HTR-8/SVneo (cell line): ENCODE measurements at places on chromosomes 3 and 15.

DNA sequence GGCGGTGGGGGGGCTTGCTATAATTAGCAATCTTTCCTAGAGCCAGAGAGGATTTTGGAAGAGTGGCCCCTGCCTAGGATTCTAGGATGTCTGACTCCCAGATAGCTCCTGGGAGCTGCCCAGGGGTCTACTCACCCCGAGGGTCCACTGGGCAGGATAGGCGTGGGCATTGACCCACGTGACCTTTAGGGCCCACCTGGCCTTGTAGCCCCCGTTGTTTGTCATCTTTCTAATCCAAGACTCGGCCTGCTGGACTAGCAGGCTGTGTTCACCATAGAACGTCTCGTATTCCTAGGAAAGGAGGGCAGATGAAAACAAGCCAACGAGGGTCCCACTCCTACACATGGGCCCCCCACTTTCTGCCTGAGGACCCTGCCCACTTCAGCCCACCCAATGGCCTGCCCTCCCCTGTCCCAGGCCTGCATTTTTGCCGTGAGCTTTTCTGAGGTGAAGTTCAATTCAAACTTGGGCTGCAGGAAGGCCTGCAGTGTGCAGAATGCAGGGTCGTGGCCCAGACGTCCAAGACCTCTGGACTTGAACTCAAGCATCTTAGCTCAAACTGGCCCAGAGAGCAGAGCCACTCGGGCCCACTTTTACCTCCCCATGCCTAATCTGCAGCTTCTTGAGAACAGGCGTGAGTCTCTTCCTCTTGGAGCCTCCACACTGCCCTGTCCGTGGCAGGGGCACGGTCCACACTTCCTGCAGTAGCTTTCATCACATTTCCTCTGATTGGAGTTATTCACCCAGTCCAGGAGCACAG is 41.5 kb downstream of the MUC4 start:
- no peak for DNase-seq

DNA sequence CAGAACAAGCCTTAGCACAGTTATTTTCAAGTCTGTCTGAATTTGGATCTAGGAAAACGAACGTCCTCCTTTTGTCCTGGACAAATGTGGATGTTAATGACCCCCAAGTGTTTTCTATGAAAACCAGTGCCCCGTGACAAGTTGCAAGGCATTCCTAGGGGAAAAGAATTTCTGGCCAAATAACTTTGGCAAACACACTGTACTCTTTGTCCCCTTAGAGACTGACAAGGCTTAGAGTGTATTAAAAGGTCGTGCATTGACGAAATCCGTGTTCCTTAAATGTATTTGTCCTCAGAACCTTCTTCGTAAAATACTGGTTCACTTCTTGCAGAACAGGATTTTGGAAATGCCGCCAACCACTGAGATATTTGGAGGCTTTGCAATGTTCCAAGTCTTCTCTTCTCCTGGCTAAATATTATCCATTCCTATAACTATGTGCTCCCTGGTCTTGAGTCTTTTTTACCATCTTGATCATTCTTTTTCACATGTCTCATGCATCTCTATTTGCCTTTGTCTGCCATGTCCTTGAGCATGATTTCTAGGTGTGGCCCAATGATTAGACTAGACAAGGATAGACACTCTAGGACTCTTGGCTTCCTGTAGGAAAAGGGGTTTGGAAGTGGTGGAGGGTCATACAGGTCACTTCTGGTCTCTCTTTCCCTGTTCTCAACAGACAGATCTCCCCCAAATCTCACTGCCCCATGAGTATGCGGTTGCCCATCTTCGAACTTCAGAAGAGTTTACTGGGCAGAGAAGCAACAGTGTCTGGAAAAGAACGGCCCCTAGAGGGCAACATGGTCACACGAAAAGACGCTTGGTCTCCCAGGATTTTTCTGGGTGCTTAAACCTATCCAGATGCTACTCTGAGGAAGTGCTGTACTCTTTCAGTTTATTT is 117.5 kb downstream of the EDEM1 start:
- DNase-seq, result peak; percentile 21

DNA sequence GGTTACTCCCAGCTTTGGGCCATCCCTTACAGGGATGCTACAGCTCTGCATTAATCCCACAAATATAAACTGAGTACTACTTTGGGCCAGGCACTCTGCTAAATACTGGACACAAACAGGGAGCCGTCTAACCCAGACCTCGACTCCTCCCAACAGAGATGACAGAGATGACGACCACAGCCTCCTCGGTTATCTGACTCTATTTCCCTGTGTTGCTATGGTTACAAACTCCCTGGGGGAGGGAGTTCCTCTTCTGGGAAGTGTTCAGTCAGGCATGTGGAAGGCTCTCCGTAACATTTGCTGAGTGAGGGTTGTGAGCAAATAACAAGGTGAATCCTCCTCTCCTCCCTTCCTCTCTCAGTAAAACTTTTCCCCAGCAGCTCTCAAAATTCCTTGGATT is 6.7 kb upstream of the CMTM7 start:
- DNase-seq, result no peak

DNA sequence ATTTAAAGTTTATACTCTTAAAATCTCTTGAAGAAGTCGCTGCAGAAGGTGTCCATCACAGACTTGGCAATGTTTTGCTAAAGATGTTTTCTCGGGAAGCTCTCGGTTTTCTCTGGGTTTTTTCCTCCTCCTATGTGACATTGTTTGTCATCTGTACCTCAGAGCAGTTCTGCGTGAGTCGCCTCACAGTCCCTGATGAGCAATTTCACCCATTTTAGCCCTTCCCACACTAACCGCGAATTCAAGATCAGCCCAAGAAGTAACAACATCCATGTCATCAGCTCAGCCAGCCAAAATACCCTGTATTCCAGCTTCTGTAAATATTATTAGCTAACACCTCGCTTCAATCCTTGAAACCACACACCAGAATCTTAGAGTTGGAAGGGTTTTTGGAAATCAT is 224.3 kb upstream of the SETMAR start:
- no peak for DNase-seq

GRCh38 chr3:10783360-10784351 is 32.4 kb upstream of the SLC6A11 start:
- no peak for DNase-seq

DNA sequence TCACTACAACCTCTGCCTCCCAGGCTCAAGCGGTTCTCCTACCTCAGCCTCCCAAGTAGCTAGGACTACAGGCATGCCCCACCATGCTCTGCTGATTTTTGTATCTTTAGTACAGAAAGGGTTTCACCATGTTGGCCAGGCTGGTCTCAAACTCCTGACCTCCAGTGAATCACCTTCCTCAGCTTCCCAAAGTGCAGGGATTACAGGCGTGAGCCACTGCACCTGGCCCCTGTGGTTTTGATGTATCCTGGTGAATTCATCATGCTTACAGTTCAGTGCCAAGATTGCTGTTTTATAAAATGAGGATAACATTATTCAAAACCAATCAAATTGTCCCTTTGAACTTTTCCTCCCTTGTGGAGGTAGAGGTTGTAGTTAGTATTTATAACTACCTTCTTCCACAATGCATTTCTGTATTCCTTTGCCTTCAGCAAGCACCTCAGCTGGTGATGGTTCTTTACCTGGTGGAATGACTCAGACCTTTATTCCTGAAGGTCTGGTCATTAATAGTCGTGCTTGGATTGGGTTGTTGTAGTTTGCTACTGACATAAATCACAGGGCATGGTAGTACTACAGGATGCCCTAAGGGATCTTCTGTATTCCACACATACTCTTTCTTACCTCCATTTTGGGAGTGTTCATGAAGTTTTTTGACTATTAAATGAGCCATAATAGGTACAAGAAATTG is 76.9 kb downstream of the UBP1 start:
- DNase-seq, result no peak

DNA sequence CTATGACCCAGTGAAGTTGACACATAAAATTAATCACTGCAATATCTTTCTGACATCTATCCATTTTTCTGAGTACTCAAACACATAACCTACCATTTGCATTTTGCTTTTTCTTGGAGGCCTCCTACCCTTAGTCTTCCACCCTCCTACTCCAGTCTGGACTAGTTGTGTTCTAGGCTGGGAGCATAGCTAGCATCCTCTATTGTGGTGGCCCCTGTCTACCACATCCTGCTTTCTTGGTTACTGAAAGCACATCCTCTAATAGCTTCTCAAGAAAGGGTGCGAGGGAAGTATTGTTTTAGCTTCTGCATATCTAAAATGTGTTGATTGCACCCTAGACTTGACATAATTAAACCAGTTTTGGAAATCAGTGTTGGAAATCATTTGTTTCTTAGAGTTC is 176.5 kb downstream of the THSD4 start:
- DNase-seq, result no peak

DNA sequence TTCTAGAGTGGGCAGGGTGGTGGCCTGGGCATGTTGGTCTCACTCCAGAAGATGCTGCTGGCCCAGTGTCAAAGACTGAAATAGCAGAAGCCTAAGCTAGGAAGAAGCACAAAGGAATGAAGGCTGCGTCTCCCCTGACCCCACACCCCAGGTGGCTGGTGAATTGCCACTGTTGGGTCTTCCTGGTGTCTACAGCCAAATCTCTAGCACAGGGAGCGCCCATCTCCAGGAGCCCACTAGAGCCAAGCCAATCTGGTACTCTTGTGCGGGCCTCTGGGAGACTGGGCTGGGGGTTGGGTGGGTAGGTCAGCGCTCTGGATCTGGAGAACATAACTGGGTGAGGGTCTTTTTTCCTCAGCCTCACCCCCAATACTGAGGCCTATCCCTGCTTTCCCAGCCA is 894 bp downstream of the TUSC2 start:
- DNase-seq, result no peak

DNA sequence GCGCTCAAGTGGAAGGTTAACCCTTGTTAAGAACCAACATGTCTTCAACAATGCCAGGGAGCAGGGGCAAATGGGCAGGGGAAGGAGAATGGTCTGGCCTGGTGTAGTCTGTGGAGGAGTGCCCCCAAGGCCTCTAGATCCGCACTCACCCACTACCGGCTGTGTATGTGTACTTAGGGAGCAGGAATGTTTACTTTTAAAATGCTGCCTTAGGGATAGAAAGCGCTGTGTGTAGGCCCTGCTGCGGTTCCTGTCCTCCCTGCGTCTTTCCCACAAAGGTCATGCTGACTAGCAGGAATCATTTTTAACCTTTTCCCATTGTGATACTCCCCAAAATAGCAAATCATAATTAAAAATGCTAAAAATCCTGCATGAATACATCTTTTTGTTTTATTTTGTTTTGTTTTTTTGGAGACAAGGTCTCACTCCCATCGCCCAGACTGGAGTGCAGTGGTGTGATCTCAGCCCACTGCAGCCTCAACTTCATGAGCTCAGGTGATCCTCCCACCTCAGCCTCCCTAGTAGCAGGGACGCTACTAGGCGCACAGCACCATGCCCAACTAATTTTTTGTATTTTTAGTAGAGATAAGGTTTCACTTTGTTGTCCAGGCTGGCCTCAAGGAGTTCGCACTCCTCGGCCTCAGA is 35.9 kb upstream of the CEMIP start:
- DNase-seq, result no peak

DNA sequence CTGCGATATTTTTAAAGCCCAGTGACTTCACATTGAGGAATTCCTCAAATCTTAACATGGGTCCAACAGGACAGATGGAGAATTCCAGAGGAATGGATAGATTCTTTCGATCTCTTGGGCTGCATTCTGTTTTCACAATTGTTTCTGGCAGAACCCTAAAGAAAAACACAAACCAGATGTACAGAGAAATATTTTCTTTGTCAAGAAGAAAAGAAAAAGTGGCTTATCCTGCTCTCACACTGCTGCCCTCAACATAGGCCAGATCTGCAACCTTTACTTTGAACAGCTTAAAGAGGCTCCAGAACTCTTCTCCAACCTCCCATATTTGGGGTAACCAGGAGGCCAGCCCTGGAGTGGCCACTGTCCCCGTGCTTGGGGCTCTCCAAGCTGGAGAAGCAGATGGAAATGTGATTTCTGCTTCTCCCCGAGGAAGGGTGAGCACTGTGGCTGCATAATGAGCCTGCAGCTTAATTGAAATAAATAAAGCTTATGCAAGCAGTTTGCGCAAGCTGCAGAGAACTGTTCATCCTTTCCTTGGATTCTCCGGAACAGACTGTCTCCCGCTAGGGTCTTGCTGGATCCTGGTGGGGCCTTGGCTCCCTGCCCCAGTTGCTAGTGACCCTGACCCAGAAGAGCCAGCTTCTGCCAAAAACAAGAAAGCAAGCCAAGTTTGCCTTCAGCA is 453.2 kb upstream of the PROK2 start:
- no peak for DNase-seq

- DNase-seq, result no peak
Measured at GRCh38 chr3:129612534-129613366, 6.3 kb upstream of the PLXND1 start.

DNA sequence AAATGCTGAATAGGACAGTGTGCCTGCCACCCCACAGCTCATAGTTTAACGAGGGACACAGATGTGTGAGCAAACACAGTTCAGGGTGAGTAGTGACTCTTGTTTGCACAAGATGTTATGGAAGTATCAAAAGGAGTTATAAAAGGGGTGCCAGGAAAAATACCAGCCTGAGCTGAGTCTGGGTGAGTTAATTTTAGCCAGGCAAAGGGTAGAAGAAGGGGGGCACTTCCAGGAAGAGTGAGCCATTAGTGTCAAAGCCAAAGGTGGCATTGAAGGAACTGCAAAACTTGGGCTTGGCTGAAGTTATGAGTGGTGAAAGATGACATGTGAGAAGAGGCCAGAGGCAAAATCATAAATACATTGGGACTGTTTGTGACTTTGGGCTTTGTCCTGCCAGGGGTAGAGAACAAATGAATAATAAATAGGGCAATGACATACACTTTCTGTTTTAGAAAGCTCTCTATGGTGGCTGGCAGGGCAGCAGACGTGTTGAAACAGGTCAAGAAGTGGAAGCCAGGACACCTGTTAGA is 1.9 kb upstream of the SPPL2A start:
- DNase-seq, result no peak

DNA sequence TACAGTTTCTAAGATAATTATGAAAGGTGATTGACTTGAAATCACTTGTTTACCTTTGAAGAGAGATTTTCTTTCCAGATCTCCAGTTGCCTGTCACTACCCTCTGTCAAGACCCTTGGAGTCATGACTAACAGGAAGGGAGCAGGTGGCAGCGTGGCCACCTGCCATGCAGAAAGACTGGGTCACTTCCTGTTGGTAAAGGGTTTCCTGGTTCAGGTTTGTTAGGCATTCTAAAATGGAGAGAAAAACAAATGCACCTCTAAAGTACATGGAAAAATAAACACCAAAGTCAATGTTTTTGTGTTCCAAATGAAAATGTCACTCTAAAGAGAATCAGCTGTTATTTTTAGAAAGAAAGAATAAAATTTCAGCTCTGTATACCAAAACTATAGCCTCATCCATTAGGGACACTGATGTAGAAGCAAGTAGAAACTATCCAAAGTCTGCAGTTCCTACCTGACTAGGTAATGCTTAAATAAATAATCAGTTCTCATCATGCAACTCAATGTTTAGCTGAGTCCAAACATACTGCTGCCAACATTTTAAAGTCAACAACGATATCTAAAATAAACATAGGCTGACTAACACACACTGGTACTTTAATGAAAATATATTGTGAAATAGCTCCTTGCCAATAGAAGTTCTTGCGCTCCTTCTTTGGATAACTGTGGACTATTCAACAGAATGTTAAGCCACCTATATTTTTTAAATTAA is 23.9 kb upstream of the TM4SF1 start:
- no peak for DNase-seq
